ENCODE measurements at places on chromosomes 4 and X.

GRCh38 chr4:113548303-113548702 is 213.2 kb downstream of the CAMK2D start:
- no peaks in the 10 kb centered on the region for H3K27me3 ChIP-seq
- DNase-seq: no peak
- peaks cover 12% of the 10 kb centered on the region for H3K4me1 ChIP-seq

- no peaks in the 10 kb centered on the region for H3K4me1 ChIP-seq
- DNase-seq: no peak
- peak overlapping the region; percentile 80 for H3K27ac ChIP-seq
- peak overlapping the region; percentile 67 for H3K4me3 ChIP-seq
- no peaks in the 10 kb centered on the region for H3K27me3 ChIP-seq
Observed at GRCh38 chr4:127781300-127782024, 660 bp upstream of the HSPA4L start.

GRCh38 chr4:3745886-3746656 is 20.1 kb upstream of the ADRA2C start:
- peaks cover 6% of the 10 kb centered on the region for H3K27me3 ChIP-seq
- H3K4me3 ChIP-seq: no peak overlapping the region
- H3K27ac ChIP-seq: no peak overlapping the region
- peaks cover 7% of the 10 kb centered on the region for H3K4me1 ChIP-seq
- no peak for DNase-seq

GRCh38 chr4:150098214-150098613 is 20.0 kb downstream of the DCLK2 start:
- no peaks in the 10 kb centered on the region for H3K4me1 ChIP-seq
- H3K36me3 ChIP-seq: no peaks in the 10 kb centered on the region
- H3K27ac ChIP-seq: no peak overlapping the region

GRCh38 chr4:38823766-38824165 is 19.2 kb upstream of the TLR1 start:
- H3K36me3 ChIP-seq: no peaks in the 10 kb centered on the region
- no peak overlapping the region for H3K4me3 ChIP-seq
- H3K4me1 ChIP-seq: no peaks in the 10 kb centered on the region

- H3K27ac ChIP-seq: no peak overlapping the region
- no peak overlapping the region for H3K4me3 ChIP-seq
- no peaks in the 10 kb centered on the region for H3K27me3 ChIP-seq
- no peaks in the 10 kb centered on the region for H3K36me3 ChIP-seq
- no peak for DNase-seq
Observed at GRCh38 chrX:69139516-69139915, 25.7 kb downstream of the PJA1 start.

GRCh38 chrX:134891652-134892051 is 99.1 kb upstream of the SMIM10 start:
- no peaks in the 10 kb centered on the region for H3K27me3 ChIP-seq
- no peak overlapping the region for H3K4me3 ChIP-seq
- no peak overlapping the region for H3K27ac ChIP-seq
- DNase-seq: no peak
- no peaks in the 10 kb centered on the region for H3K4me1 ChIP-seq

GRCh38 chr4:47561331-47561730 is 76.3 kb downstream of the ATP10D start:
- H3K4me3 ChIP-seq: no peak overlapping the region
- no peaks in the 10 kb centered on the region for H3K27me3 ChIP-seq

DNA sequence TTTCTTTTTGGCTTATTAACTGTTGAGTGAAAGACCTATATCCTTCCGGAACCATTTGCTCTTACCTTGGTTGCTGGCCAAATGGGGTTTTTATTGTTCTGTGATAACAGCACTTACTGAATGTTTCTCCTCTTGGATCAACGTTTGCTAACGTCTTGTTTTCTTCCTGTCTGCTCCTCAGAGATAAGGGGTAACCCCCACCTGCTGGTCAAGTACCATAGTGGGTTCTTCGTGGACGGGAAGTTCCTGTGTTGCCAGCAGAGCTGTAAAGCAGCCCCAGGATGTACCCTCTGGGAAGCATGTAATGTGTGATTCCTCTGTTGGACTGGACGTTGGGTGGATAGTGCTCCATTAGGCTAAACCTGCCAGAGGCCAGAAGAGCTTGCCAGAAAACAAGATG is 15.3 kb downstream of the BMX start:
- no peak overlapping the region for H3K27ac ChIP-seq
- H3K4me3 ChIP-seq: no peak overlapping the region
- H3K4me1 ChIP-seq: no peaks in the 10 kb centered on the region

DNA sequence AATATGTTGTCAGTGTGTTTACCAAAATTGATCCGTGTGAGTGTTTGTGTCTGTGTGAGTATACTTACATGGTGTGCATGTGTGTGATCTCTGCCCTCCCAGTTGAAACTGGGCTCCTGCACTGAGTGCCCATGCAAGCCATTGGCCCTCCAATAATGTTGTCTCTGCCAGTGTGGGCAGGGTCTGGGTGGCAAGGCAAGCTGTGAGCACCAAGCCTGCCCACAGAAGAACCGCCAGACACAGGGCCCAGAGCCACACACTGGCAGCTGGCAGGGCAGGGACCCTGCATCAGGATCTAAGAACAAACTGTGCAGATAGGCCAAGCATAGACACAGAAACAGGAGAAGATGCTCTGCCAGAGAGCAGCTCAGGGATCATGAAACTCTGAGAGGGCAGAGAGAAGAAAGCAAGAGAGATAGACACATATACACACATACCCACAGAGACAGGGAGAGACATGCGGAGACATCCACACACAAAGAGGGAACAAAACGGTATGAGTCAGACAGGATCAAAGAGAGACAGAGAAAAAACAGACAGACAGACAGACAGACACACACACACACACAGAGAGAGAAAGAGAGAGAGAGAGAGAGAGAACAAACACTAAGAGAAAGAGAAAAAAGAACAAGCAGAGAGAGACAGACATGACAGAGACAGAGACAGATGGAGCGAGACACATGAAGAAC is 555.0 kb downstream of the MID1IP1 start:
- H3K27me3 ChIP-seq: no peaks in the 10 kb centered on the region
- no peak overlapping the region for H3K4me3 ChIP-seq
- H3K27ac ChIP-seq: no peak overlapping the region
- no peaks in the 10 kb centered on the region for H3K4me1 ChIP-seq
- no peak for DNase-seq

DNA sequence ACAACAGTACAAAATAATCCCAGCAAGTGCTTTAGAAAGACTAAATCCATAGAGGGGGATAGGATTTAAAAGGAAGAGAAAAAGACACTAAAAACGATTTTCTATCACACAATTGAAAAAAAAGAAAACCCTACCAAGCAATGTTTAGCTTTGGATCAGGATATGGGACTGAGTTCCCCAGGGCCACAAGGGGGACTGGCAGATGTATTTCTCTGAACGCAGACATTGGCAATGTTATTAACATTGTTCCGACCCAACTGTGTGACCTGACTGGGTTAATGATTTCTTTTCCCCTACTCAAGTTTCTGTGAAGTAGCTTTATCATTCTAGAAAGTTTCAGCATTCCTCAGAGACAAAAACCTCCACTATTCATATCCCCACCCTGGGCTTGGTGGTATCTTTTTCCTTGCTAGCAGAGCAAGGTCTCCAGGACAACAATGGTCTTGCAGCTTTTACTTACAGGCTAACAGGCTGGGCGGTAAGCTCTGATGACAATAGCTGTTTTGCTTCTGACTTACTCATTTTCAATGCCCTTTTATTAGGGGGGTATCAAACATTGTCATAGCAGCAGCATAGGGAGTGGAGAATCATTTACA is 25.8 kb downstream of the SLC7A11 start:
- H3K36me3 ChIP-seq: no peaks in the 10 kb centered on the region
- DNase-seq: no peak
- H3K27me3 ChIP-seq: no peaks in the 10 kb centered on the region
- H3K27ac ChIP-seq: no peak overlapping the region

DNA sequence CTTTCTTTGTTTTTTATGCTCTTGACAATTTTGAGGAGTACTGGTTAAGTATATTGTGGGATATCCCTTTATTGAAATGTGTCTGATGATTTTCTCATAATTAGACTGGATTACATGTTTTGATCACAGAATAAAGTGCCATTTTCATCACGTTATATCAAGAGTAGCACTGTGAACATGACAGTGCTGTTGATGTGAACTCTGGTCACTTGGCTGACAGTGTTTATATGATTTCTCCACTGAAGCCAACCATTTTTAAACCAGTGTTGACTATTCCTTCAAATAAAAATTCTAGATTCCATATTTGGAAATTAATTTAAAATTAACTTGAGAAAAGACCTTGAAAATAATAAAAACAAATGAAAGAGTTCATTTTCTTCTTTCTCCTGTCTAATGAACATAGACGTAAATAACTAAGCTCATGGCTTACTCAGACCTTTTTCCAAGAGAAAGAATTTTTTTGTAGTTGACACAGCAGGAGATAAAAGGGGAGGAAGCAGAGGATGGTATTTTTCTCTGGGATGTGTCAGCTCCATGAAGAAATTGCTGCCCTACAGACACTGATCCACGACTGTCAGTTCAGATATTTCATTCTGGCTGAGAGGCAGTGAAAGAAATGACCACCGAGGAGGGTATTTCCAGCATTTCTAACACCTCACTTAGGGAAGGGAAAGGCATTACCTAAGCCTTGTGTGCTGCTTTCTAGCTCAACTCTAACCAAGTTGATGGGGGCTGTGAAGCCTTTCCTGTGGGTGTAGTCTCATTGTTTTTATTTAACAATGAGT is 150.9 kb upstream of the ANK2 start:
- DNase-seq: no peak
- H3K36me3 ChIP-seq: no peaks in the 10 kb centered on the region
- no peaks in the 10 kb centered on the region for H3K27me3 ChIP-seq
- no peak overlapping the region for H3K27ac ChIP-seq
- H3K4me1 ChIP-seq: no peaks in the 10 kb centered on the region
- H3K4me3 ChIP-seq: no peak overlapping the region

DNA sequence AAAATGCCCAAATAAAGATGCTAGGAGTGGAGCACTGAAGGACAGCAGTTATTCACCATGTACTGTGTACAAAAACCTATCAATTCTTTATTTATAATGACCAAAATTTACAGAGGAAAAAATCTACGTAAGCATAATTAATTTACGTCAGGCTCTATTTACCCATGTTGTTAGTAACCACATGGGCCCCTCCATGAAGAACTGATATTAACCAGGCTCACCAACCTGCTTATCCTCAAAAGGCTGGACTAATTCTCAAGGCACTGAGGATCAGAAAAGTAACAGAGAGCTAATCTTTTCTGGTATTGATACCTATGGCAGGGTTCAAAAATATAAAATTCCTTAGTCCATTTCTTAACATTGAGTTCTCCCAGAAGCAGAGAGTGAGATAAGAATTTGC is 140.0 kb downstream of the ARHGAP6 start:
- no peaks in the 10 kb centered on the region for H3K36me3 ChIP-seq
- DNase-seq: no peak
- no peak overlapping the region for H3K27ac ChIP-seq
- H3K4me3 ChIP-seq: no peak overlapping the region

- H3K27me3 ChIP-seq: no peaks in the 10 kb centered on the region
- H3K27ac ChIP-seq: no peak overlapping the region
- H3K4me1 ChIP-seq: no peaks in the 10 kb centered on the region
- no peak overlapping the region for H3K4me3 ChIP-seq
Observed at GRCh38 chr4:128670513-128670912, 139.0 kb upstream of the JADE1 start.

DNA sequence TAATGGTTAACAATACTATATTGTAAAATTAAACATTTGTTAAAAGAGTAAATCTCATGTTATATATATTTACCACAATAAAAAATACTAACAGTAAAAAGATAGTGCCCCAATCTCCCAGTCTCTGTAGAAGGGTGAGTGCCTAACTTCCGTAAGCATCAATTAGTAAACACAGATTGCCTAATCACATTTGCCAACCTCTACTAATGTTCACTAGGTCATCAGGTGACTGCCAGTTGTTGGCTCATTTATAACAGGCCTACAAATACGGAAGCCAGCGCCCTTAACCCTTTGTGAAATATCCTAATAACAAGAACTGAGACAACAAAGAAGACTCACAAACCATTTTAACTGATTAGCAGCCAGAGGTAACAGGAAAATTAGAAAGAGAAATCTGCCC is 345.1 kb downstream of the INPP4B start:
- no peak for DNase-seq
- no peaks in the 10 kb centered on the region for H3K4me1 ChIP-seq
- H3K36me3 ChIP-seq: no peaks in the 10 kb centered on the region
- H3K27me3 ChIP-seq: no peaks in the 10 kb centered on the region
- no peak overlapping the region for H3K27ac ChIP-seq
- H3K4me3 ChIP-seq: no peak overlapping the region

DNA sequence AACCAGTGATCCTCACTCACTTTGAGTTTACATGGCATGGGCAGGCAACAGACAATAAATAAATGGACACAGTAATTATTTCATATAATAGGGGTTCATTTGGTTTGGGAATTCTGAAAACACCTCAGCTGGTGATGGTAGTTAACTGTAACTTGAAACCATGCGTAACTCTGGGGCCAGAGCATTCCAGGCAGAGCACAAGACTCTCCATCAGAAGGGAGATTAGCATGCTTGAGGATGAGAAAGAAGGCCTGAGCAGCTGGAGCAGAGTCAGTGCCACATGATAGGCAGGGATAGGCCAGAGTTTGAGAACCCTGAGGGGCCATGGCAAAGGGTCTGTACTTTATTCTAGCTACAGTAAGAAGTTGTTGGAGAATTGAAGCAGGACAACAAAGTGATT is 56.3 kb upstream of the CXCL8 start:
- H3K4me3 ChIP-seq: no peak overlapping the region
- H3K27me3 ChIP-seq: no peaks in the 10 kb centered on the region

DNA sequence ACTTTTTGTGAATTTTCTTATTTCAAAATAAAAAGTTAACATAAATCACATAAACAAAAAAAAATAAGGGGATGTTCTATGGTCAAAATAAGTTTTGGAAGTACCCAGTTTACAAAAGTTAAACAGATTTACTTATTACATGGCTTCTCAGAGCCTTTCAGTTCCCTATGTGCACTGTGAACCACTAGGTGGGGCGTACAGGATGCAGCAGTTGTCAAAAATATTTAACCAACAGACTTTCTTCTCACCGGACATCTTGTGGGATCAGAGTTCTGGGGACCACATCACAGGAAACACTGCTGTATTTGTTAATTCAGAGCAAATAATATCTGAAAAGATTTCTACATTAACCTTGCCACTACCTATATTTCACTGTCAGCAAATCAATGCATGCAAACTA is 74.1 kb downstream of the SMARCA1 start:
- H3K4me1 ChIP-seq: no peaks in the 10 kb centered on the region
- no peak overlapping the region for H3K4me3 ChIP-seq
- no peaks in the 10 kb centered on the region for H3K36me3 ChIP-seq
- DNase-seq: no peak
- no peak overlapping the region for H3K27ac ChIP-seq

Measured in vagina (tissue), 2 donors.